ENCODE measurements at places on chromosomes 7 and 10.

GRCh38 chr7:118580743-118581382 is 356.4 kb downstream of the ANKRD7 start:
- DNase-seq = no peak

DNA sequence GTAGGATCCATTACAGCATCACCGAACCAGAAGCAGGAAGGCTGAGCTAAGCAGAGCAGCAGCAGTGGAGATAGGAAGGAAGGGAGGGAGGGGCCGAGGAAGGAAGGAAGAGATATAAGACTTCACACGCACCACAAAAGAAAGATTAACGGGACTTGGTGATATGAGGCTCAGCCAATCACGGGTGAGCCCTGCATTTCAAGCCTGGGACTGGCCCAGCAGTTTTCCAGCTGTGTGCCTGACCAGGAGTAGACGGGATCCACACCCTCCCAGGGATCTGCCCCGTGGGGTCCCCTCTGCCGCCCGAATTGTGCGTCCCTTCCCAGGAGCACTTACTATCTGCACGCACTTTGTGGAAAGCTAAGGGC is 16.2 kb downstream of the ATG9B start:
- DNase-seq = no peak

DNA sequence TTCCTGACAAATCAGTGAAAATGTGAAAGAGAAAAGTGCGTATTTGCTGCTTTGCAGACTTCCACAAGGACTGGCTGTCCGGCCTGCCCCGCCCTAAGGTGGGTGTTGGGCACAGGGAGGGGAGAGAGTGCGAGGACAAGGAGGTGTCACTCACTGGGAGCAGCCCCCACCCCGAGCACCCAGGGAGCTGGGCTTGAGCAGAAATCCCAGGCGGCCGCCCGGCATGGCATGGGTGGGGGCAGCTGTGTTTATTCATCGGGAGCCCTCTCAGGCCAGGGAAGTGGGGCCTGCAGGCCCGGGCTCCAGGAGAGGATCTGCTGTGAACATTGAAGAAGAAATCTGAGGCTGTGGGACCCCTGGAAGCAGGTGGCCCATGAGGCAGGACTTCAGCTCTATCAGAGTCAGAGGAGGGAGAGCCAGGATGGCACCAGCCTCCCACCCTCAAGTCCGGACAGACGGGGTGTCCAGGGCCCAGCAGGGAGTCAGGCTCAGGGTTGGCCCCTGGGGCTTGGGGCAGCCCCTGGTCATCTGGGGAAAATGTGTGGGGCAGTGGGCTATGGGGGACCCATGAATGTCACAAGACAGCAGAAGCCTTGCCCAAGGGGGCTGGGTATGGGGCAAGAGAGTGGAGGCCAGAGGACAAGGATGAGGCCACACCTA is 164.4 kb upstream of the PPP2R2D start:
- DNase-seq = no peak

DNA sequence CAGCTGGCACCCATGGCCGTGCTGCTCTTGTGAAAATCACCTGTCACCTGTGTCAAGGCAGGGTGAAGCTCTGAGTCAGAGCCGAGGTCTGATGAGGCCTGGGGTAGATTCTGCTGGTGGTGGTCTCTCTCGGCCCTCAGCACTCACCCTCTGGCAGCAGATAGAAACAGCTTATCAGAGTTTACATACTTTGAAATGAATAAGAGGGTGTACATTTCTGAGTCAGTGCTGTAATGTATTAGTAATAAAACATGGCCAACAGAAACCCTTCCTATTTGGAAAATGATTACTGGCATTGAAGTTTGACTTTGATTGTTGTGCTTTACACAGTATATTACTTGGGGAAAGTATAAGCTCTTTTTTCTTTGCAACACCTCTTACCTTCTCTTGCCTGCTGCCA is 228.8 kb downstream of the SNX10 start:
- no peak for DNase-seq

- DNase-seq = no peak
Observed at GRCh38 chr7:143429770-143430698, 13.2 kb upstream of the TAS2R60 start.

DNA sequence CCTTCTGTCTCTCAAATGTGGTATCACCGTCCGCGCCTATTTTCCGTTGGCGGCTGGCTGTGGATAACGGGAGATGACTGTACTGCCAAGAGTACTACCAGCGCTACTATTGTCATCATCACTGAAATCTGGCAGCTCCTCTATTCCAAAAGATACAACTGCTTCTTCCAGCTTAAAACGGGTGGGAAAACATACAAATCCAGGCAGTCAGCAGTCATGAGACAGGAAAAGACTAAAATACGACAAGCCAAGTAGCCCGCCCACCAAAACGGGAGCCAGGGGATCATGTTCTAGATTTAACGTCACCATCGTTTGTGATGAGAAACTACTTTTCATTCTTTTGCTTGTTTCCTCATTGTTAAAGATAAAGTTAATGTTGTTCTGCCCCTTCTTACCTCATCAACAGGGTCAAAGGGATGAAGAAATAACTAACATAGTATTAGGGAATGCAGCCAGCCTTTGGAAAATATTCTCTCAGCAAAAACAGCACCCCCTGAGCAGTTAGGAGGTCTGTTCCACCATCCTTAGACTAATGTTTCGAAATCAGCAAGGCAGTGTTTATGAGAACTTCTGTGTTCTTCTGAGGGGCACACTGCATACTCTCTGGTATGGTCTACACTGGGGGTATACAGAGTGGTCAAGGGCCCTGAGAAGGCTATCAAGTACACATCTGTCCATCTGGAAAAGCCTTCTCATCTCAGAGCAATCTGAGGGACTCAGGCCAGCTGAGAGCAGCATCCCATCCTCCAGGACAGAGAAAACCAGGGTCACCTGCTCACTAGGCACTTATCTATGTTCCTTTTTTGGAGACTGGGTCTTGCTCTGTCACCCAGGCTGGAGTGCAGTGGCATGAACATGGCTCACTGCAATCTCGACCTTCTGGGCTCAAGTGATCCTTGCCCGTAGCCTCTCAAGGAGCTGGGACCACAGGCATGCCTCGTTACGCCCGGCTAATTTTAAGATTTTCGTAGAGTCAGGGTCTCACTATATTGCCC is 47.5 kb downstream of the GNA12 start:
- DNase-seq = no peak

DNA sequence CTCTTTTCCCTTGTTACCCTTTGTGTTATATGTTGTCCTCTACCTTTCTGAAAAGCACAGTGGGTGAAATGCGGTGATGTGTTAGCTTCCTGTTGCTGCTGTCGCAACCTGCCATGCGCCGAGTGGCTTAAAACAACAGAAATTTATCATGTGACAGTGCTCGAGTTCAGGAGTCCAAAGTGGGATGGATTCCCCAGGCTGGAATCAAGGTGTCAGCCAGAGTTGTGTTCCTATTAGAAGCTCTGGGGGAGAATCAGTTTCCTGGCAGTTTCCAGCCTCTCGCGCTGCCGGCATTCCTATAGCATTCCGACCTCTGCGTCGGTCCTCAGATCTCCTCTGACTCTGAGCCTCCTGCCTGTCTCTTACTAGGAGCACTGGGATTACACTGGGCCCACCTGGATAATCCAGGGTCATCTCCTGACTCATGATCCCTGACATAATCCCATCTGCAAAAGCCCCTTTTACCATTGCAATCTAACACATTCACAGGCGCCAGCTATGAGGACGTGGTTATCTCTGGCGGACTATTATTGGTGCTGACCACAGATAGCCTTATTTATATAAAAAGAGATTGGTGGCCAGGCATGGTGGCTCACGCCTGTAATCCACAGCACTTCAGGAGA is 207.5 kb downstream of the CUX1 start:
- no peak for DNase-seq

GRCh38 chr7:138878051-138878450 is 80.1 kb upstream of the ATP6V0A4 start:
- DNase-seq = no peak

- no peak for DNase-seq
Observed at GRCh38 chr7:79702116-79702515, 248.6 kb upstream of the MAGI2 start.
